ENCODE measurements at places on chromosomes 1 and 21.

- no peak for DNase-seq
Observed at GRCh38 chr1:179153217-179153616, 71.3 kb downstream of the TOR3A start.

GRCh38 chr21:37582590-37582989 is 216.0 kb downstream of the DYRK1A start:
- no peak for DNase-seq

DNA sequence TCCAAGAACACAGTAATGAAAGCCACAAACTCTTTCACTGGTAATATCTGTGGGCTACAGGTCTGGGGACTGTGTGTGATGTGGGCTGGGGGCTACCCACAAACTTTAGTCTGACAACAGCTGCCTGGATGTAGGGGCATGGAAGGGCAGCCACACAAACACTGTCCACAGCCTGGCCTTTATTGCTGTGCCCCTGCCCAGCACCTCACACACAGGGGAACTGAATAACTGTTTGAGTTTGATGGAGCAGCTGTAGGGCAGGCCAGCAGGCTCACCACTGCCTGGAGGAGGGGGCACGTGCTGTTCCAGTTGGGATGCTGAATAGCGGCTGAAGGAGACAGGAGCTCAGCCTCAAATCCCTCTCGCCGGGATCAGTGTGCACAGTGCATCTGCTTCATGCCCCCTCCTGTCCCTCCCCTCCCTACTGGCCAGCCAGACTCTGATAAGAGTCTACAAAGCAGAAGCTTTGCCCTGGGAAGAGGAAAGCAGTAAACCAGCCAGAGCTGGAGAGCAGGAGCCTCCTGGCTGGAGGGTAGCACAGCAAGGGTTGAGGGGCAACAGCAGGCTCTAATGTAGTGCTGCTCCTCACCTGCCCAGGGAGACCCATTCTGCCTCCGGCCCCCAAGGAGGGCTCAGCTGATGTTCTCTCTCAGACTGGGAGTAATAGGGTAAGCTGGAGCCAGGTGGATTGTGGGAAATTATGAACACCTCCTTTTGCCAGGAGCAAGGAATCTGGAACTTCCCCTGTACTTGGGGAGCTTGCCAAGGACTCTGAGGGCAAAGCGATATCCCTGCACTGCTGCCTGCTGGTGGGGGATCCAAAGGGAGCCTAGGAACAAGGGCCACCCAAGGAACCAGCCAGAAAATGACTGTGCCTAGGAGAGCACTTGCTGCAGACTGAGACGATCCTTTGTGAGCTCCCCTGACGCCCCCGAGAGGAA is 70.2 kb upstream of the GOLT1A start:
- no peak for DNase-seq

GRCh38 chr1:66380452-66381212 is 153.3 kb upstream of the SGIP1 start:
- DNase-seq, result no peak

- no peak for DNase-seq
Observed at GRCh38 chr1:187943606-187944403, 1115.1 kb downstream of the PLA2G4A start.

DNA sequence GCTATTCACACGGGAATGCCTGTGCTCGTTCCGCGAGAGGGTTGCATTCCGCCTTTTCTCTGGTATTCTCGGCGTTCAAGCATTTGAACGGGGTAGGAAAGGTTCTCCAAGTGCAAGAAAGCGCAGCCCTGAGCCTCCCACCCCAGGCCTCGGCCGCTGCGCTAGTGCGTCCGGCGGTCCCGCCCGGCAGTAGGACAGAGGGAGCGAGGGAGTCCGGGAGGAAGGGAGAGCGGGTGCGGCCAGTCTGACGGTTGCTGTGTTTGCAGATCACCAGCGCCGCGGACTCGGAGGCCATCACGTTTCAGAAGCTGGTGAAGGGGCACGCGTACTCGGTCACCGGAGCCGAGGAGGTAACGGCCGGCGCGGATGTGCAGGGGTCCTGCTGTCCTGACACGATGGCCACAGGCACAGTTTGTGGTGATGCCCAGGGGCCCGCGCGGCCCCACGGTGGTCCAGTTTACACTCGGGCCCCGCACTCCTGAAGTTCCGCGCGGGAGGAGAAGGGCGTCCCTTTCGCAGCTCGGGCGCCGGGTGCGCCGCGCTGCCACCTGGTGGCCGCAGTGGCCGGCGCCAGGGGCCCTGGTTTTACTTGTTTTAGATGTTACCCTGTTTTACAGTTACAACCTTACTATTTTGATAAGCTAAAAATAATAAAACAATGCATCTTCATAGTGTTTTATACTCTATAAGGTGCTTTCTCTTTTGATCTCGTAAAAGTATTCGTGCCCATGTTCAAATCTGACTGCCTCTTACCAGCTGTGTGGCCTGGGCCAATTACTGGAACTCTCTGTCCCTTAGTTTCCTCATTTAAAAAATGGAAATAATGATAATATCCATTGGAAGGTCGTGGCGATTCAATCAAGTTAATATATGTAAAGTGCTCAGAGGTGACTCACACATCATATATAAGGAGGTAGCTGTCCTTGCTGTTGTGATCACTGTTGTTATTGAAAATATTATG is 36.7 kb downstream of the CAPN2 start:
- DNase-seq, result no peak

DNA sequence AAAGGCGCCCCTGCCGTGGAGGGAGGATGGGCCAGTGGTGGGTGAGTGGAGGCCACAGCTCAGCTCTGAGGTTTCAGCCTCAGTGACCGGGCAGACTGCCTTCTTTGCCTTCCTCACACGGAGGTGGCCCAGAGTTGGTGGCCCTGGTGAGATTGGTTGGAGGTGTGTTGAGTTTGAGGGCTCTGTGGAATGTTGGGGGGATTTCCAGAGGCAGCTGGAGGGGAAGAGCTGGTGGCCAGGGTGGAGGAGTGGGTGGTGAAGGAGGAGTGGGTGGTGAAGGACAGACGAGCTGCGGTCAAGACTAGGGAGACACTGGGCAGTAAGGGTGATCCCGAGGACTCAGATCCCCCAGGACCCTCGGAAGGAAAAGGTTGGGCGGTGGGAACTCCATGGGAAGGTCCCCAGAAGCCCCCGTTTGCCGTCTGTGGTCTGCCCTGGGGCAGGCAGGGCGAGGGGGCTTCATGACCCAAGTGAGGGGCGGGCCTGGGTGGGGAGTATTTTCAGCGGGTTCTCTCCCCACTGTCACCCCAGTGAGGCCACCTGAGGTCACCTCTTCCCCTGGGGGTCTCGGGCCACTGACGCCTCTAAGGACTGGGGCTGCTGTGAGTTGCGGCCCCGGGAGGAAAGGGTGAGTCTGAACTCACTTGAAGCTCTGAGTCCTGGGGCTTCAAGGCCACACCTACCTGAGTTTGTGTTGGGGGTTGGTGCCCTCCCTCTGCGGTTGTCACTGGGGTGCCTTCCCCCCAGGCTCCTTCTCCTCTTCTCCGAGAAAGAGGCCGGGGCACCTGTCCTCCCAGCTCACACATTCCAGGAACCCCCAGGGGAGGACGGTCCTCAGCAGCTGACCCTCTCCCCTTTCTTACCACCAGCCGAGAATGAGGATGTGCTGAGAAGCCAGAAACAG is 22.7 kb upstream of the PIK3CD start:
- DNase-seq, result no peak

DNA sequence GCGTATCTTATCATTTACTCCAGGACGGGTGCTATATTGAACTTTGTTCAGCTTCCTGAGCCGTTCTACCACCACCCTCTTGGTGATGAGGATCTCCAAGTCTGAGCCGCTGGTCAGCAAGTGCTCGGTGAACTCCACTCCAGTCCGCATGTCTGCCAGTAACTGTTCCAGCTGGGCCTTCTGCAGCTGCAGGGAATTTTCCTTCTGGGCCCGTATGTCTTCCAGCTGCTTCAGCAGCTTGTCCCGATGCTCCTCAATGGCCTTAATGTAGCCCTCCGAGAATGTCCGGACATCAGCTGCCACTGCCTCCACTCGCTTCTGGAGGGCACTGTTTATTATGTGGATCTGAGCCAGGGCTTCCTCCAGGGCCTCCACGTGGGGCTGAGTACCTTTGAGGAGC is 3.4 kb downstream of the TRIM45 start:
- no peak for DNase-seq

GRCh38 chr21:42080788-42081083 is 9.6 kb downstream of the UMODL1 start:
- DNase-seq, result no peak

GRCh38 chr1:183845681-183846080 is 40.8 kb downstream of the RGL1 start:
- DNase-seq, result no peak

DNA sequence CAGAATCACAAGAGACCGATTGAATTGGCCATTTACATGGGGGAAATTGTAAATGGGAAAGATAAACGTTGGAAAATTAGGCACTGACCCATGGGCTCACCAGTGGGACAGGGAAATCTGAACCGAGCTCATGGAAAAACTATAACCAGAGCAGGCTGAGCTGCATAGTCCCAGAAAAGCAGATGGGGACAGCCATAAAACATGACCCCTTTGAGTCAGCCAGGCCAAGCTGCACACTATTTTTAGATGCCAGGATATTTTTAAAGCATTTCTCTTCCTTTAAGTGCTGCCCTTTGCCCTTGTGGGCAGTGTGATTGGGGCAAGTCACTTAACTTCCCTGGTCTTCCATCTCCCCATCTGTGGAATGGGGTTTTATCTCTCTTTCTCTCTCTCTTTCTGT is 184.1 kb downstream of the FOXD2 start:
- no peak for DNase-seq

- no peak for DNase-seq
Observed at GRCh38 chr1:10781137-10781536, 15.3 kb downstream of the CASZ1 start.

- no peak for DNase-seq
Observed at GRCh38 chr1:113036639-113037321, 36.2 kb upstream of the LRIG2 start.

GRCh38 chr21:37659874-37660273 is 256.4 kb downstream of the KCNJ6 start:
- DNase-seq, result no peak

DNA sequence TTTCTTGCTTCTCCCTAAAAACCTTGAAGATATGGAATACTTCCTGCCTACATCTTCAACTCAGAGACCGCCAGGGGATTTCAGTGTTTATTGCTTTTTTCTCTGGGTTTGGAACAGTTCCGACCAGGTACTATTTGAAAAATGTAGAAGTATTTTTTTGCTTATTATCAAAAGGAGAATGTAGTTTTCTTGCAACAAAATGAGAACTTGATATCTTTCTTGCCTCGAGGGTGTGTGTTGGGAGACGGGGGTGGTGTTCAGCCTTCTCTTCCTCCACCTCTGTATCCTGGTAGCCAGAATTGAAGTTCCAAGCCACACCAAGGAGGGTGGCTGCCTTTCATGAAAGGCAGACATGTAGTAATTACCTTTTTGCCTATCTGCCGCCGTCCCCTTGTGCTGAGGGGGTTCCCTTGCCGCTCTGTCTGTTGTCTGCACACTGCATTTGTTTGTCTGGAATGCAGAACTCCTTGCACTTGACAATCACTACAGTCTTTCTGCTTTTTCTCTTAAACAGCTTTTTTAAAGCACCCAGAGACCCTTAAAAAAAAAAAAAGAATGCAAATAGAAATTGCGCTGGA is 212.1 kb downstream of the PBX1 start:
- DNase-seq, result no peak

- DNase-seq, result no peak
Observed at GRCh38 chr1:204591473-204592090, 75.4 kb downstream of the MDM4 start.

GRCh38 chr1:4745560-4745959 is 91.2 kb downstream of the AJAP1 start:
- DNase-seq, result no peak

DNA sequence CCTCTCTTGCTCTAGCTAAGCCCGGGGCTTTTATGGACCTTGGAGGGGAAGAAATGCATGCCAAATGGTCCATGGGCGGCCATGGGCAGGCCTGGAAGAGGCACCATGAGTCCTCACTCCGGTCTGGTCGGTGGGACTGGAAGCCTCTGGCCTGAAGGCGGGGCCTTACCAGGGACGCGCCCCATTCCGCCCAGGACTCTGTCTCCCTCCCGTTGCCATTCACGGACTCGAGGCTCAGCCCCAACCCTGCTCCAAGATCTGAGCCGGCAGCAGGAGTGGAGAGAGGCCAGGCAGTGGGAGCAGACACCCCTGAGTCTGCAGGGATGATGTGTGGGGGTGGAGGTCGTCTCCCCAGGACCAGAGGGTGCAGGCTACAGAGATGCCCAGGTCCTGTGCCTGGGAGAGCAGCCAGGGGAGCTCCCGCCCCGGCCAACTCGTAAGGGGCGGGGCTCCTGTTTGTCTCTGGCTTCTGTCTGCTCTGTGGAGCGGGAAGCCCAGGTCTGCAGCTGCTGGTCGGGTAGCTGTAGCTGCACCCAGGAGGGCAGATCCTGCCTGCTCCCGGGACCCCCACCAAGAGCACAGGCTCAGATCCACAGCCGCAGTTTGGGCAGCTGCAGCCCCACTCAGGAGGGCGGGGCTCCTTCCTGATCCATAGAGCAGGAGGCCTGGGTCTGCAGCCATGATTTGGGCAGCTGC is 8.3 kb upstream of the KANK4 start:
- no peak for DNase-seq

GRCh38 chr1:101086783-101087182 is 61.2 kb upstream of the DPH5 start:
- DNase-seq, result no peak

GRCh38 chr1:50493710-50494109 is 70.5 kb upstream of the DMRTA2 start:
- DNase-seq, result no peak

- DNase-seq, result no peak
Observed at GRCh38 chr1:94240822-94241221, 3.4 kb upstream of the ARHGAP29 start.

- no peak for DNase-seq
Observed at GRCh38 chr1:9303916-9304315, 11.2 kb downstream of the SPSB1 start.

DNA sequence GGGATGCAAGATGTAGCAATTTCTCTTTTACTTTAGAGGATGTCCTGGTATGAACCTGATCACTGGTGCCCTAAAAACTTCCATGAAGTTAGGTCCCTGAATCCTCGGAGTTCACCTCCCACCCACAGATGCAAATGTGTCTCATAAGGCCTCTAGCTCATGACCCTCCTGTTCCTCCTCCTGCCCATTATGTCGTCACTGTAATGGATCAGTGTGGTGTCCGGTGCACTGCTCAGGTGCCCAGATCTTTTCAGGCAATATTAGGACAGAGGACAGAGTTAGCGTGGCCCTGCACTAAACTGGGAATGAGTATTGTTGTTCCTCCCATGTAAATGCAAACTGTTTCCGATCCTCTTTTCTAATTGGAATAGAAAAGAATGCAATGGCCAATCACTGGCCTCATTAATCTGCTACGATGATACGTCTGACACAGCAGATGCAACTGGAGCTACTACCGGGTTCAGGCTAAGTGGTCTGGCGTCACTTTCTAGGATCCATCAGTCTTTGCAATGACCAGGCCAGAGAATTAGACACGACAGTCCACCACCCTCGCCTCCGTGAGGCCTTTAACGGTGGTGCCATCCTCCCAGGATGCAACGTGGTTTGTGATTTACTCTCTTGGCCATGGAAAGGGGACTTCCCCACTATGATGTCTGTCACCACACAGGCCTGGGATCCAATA is 3.4 kb upstream of the COL6A2 start:
- DNase-seq, result no peak

- DNase-seq, result no peak
Observed at GRCh38 chr1:67711855-67712212, 26.8 kb downstream of the GADD45A start.
